Fibroblast of gingiva (primary cell): ENCODE measurements at places on chromosomes 6 and 20.

DNA sequence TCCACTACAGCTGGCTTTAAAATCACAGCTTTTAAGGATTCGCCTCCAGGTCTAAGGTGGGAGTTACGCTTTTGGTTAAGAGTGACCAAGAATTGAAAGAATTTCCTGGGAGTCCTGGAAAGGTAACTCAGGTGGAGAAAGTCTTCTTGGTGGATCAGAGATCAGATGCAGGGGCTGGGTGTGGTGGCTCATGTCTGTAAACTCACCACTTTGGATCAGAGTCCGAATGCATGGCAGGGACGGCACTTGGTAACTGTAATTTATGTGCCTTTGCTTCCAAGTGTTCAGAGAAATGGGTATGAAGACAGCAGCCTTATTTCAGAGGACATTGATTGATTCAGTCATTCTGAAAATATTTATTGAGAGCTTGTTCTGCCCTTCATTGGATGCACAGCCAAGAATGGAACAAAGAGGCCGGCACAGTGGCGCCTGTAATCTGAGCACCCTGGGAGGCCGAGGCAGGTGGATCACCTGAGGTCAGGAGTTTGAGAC lies 18.0 kb upstream of the JARID2 start:
- DNase-seq = no peak

- no peak for DNase-seq
Observed at GRCh38 chr6:163573503-163574179, 159.1 kb downstream of the QKI start.

- no peak for DNase-seq
Observed at GRCh38 chr6:163432300-163432699, 17.8 kb downstream of the QKI start.

GRCh38 chr6:159217595-159218275 lies 48.5 kb downstream of the FNDC1 start:
- DNase-seq = peak; percentile 49
